ENCODE measurements at places on chromosomes 7 and 10.

DNA sequence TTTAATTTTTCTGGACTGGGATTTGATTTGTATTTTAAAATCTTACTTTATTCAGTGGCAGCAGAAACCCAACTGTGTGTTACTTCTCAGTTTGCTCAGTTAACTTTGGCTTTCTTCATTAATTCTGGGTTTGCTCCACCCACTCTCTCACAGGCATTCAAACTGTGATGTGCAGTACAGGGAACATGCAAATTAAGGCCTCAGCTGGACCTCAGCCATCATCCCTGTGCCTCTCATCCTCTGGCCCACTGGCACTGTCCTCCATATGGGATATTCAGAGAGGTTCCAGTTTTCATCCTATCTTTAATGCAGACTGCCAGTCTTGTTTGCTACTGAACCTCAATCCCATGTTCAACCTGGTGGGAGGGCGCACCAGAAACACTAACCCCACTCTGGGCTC, 743.4 kb upstream of the IGFBP3 start:
- DNase-seq: no peak

GRCh38 chr7:36758879-36759278, 34.6 kb upstream of the AOAH start:
- DNase-seq: peak; percentile 46

DNA sequence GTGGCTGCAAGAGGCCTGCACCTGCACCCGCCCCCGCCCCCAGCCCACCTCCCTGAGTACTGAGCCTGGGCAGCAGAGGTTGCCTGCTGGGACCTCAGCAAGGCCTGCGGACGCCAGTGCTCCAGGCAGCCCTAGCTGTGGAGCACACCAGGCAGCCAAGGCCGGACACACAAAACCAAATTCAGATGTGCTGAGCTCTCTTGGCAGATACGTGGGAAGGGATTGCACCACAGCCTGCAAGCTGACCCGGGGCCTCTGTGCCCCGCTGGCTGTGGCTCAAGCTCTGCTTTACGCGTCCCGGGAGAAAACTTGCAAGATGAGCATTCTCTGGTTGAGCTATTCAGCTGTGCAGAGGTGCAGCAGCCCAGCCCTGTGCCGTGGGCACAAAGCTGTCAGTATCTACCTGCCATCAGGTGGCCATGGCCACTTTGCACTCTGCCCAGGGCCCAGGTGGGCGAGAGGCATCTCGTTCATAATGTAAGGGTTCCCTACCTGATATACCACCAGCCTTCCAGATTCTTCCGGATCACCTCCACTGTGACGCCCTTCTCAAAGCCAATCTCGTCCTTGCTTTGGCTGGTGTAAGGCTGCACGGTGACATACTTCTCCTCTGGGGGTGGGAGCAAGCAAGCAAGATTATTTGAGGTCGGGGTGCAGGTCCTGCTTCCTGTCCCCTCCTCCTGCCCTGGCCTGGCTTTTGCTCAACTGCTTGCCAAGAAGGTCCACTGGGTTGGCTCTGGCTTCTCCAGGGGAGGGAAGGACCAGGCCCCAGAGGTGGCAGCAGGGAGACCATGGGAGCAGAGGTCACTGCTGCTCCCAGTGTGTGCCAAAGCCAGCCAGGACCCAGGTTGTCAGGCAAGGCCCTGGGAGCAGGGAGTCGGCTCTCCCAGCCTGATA, 123.4 kb downstream of the NEURL1 start:
- no peak for DNase-seq

DNA sequence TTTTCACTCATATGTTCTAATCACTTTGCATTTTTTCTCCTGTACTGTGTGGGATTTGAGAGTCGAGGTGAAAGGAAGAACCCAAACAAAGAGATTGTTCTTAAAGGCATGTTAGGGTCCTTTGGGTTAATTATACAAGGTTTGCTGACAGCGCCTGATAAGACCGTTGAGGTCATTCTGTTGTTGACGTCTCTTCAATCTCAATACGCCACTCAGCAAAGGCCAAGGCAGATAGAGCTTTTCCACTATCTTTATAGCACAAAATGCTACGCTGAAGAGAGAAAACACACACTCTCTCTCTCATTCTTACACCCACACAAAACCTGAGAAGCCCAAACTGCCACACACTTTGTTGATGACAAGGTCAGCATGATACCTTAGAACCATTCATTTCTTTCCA, 228.7 kb downstream of the CNTNAP2 start:
- DNase-seq: no peak

DNA sequence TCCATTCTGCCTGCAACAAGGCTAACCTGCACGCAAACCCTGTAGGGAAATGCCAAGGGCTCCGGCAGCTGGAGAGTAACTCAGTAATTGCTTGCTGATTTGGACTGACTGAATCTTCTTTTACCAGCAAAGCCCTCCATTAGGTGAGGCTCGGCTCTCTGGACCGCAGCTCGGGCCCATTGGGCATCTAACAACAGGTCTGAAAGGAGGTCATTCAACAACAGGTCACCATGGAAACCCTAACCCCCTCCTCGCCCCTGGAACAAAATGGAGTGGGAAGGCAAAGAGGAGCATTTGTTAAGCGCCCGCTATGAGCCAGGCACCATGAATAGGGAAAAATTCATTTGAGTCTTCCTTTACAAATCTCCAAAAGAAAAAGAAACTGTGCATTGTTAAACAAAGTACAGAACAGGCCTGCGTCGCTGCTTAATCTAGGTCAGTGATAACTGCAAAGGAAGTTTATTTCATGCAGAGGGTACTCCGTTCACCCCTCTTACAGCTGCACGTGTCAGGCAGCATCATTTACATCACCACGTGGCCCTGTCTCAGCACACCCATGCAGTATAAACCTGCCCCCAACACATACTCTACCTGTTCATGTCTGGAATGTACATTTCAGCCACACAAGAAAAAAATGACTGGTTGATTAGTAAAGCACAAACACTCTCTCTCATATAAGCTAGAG, 248.8 kb upstream of the NEBL start:
- no peak for DNase-seq

DNA sequence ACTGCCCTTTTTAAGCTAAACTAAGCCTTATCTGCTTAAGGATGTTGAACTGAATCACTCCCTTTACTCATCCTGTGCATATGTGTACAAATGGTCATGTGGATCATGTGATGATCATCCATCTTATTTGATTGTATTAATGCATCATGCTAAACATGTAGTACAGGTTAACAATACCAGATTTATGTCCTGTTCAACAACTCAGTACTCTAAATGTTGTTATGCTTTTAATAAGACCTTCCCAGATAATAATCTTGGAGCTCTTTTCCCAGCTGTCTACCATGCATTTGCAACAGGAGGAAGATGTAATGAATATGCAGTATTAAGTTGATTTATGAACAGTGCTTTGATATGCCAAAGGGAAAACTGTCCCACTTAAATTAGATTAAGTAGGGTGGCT, 318.0 kb downstream of the BICC1 start:
- no peak for DNase-seq

- DNase-seq: no peak
Observed at GRCh38 chr10:102906507-102906906, 11.6 kb upstream of the CNNM2 start.

DNA sequence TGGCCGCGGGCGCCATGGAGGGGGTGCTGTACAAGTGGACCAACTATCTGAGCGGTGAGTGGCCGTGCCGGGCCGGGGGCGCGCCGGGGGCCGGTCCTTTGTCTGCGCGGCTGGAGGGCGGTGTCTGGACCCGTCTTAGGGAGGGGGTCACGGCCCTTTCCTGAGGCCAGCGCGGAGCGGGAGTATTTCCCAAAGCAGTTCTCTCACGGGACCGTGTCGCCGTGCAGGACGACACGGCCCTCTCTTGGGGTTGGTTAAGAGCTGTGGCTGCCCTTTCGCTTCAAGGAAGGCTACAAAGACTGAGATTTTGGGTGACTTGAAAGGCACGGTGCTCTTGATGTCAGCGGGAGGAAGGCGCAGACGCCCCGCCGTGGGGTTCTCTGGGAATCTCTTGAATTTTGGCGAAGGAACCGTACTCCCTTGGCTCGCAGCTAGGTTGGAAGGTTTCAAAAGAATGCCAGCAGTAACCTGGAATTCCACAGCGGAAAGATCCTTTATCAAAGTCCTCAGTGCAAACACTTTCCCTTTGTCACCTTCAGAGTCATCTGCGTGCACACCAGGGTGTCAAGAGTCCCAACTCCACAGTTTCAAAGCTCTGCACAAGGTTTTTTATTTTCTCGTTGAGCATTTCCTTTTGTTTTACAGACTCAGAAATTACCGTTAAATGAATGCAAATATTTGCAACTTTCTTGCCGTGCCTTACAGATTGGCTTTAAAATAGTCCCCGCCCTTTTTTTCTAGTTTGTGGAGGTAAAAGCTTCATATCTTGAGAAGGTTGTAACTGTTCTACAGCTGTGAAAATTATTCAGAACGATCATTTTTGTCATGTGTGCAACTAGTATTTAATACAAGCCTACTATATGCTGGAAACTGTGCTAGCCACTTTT, 780 bp downstream of the PLEKHA8 start:
- peak; percentile 33 for DNase-seq

GRCh38 chr7:115094163-115094562, 172.3 kb downstream of the MDFIC start:
- DNase-seq: no peak

- DNase-seq: no peak
Observed at GRCh38 chr7:110001254-110001938, 1089.5 kb upstream of the LRRN3 start.

DNA sequence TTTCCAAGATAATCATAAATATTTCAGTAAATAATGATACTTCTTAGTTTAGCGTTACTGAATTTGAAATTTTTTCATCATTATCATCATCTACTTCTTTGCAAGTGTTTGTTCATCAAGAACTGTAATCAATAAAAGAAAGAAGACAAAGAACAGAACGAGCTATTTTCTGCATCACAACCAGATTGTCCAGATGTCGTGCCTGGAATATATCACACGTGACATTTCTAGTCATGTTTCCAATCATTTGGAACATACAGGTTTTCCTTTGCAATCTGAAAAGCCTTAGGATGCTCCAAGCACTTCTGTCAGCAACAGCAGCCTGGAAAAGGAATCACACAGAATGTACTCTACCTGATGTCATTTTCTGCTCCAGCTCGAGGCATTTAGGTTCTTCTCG, 107.4 kb downstream of the FAM107B start:
- DNase-seq: no peak

DNA sequence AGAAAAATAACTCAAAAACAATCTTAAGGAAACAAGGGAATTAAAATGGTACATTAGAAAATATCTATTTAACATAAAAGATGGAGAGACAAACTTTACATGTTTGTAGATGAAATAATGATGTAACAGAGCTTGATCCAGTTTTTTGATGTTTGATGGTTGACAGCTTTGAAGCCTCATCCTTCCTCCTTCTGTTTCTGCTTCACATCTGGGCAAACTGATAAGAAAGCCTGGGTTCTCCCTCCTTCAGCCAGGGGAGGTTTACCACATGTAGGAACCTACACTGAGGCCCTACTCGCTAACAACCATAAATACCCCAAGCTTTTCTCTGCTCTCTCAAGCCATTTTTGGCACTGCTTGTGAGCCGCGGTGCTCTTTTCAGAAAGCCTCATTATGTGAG, 82.8 kb upstream of the ZNF32 start:
- no peak for DNase-seq

- DNase-seq: no peak
Observed at GRCh38 chr10:112221545-112221944, 38.0 kb upstream of the GPAM start.

DNA sequence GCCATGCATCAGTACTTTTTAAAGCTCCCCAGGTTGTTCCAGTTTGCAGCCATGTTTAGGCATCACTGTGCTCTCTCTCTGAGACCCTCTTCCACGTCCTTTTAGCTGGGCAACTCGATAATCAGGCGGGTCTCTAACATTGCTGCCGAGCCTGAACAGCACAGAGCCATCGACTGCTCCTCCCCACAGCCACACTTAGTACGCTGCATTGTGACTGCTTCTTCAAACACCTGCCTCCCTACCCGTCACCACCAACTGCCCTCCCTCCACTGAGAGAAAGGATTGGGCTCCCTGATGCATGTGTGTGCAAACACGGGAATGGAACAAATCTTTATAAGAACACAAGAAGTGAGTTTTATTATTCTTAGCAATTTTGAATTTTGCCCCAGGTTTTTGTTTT, 11.4 kb upstream of the TACR2 start:
- DNase-seq: no peak

DNA sequence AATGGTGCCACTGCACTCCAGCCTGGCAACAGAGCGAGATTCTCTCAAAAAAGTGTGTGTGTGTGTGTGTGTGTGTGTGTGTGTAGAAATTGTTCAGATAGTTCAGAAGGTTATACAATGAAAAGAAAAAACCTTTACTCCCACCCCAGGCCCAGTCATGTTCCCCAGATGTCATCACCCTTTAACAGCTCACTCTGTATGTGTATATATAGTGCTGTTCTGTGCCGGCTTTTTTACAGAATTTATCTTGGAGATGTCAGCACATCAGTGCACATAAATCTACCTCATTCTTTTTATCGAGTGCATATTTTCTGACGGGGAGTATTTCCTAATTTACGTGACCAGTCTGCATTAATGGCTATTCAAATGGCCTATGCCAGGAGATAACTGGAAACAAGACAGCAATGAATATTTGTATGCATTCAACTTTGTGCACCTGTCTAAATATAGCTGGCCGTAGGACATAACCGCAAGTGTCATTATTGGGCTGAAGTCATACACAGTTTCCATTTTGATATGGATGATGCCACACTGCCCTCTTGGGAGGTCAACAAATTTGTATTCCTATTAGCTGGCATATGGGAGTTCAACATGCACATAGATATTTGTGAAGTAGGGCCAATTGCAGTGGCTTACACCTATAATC, 11.7 kb downstream of the NIPSNAP2 start:
- no peak for DNase-seq

DNA sequence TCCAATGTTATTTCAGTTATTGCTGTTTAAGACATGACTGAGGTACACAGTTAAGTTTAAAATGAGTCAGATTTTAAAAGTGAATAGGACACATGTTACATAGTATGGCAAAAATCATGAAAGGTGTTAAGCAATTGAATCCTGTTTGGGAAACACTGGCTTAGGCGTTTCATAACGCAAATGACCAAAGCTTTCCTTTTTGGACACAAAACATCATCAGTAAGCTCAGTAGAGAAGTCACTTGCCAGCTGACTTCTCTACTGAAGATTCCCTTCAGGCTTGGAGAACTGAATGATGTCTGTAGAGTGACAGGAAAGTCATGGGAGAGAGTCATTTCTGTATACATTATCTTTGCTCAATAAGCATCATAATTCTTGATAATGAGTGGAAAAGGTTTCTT, 64.4 kb upstream of the RSBN1L start:
- DNase-seq: no peak

DNA sequence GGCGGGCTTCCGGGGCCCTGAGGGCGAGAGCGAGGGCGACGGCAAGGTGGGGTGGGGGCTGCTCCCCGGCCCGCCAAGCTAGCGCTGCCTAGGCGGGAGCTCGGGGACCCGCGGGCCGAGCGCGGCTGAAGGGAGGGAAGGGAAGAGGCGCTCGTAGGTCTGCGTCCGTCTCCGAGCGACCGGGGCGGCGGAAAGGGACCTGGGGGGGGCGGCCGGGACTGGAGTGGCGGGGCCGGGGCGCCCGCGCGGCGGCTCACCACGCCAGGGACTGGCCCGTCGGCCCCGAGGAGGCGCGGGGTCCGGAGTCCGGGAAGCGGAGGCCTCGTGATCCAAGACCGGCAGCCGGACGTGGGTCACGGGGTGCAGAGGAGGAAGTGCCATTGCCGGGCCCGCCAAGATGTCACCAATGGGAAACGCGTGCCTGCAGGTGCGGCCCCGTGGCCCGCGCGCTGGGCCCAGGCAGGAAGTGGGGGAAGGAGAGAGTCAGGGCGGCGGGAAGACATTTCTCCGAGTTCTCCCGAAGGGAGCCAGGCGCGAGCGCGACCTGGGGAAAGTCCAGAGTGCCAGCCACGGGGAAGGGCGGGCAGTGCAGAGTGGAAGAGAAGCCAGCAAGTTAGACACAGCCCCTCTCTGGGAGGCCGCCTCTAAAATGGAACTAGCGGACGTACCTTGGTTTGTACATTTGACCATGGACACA, 11.9 kb downstream of the HNRNPF start:
- peak; percentile 91 for DNase-seq
